ENCODE measurements at places on chromosomes 3 and 15.

GRCh38 chr3:72344647-72345046 is 503.6 kb downstream of the SHQ1 start:
- peak; percentile 15 for DNase-seq

GRCh38 chr3:31836131-31837075 is 144.7 kb downstream of the OSBPL10 start:
- DNase-seq, result no peak

DNA sequence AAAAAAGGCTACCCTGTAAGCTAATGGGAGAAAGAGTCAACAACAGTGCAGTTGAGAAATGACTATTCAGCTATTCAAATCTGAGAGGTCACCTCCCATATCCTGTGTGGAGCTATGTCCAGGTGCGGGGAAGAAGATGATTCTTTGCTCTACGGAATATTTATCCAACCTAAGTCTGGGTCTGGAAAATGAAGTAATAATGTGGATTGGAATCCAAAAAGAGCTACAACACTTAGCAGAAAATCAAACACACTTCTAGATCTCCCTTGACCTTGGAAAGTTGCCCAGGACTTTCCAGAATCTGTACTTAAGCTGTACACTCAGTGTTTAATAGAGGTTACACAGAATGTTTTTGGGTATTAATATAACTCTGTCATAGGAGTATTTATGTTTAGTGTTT is 251.9 kb downstream of the NAALADL2 start:
- DNase-seq, result no peak

DNA sequence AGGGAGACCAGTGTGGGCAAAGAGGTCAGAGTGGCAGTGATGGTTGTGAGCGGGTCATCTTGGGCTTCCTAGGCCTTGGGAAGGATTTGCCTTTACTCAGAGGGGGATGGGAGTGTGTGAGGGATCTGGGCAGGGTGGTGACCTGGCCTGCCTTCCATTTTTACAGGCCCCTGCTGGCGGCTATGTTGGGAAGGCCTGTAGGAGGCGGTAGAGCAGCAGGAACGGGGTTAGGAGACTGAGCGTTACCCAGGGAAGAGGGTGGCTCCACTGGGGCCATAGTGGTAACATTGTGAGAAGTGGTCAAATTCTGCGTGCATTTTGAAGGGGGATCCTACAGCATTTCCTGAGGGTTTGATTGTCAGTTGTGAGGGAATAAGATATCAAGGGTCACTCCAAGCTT is 307.3 kb upstream of the CTDSPL start:
- no peak for DNase-seq

DNA sequence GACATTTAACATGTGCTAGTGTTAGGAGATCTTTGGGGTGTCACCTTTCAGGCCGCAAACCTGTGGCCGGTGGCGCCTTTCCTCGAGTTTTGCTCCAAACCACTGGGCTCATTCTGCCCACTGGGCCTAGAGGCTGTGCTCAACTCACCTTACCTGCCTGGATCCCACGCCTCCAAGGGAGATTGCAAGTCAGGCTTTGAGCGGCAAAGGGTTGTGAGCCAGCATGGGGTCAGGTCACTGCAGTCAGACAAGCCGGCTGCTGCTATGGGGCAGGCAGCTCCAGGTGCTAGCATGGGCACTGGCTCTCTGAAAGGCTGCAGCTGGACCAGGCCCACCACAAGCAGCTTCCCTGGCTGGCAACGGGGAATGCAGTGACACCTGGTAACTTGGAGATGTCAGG is 265.5 kb downstream of the ZBBX start:
- no peak for DNase-seq
